Left renal pelvis (tissue), 4 donors: ENCODE measurements at places on chromosomes 13 and 19. TPM values are rescaled to one million over a fixed set of nuclear protein-coding genes. Genes with fewer than 3 reads are reported as not detected.

DNA sequence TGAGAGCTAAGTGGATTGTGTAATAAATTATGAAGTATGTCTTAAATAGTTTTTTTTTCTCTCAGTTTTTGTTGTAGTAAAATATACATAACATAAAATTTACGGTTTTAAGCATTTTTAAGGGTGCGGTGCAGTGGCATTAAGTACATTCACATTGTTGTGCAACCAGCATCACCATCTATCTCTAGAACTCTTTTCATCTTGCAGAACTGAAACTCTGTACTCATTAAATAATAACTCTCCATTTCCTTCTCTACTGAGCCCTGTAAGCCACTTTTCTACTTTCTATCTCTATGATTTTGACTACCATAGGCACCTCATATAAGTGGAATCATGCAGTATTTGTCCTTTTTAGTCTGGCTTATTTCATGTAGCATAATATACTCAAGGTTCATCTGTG is 87.1 kb downstream of the GJA3 start:
- no peak for DNase-seq

GRCh38 chr13:52712385-52712784 is 27.2 kb downstream of the CNMD start:
- DNase-seq: no peak

GRCh38 chr19:8302357-8302691 is 5.8 kb downstream of the CD320 start:
- DNase-seq: no peak

DNA sequence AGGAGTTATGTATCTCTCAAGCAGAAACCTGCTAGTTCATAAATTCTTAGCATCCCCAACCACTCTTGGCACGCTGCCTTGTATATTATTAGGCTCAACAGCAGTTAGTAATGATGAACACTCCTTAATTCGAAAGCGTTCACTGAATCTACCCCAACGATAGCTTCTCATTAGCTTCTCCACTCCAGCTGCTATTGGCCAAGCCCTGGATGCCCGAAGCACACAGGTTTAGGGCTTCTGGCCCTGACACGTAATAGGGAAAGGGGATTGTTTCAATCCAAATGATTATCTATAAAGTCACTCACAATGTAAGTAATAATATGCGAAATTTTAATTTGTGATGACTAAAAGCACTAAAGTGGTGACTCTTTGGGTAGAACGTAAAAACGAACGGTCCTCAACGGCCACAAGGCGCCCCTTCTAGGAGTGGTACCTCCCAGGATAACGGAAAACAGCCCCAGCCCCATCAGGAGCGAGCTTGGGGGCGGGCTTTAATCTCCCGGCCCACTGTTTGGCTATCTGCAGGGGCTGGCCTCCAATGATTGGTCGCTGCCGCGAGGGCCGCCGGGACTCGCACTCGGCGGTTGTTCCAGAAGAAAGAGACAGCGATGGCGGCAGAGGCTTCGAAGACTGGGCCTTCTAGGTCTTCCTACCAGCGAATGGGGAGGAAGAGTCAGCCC is at the start of gene RNF17:
RNF17 (plus strand) TSS at position 574 of the 680 bp plus-strand sequence; CDS start at position 609, 35 bp downstream.
- no peak for DNase-seq

Gene MIER2
- polyA plus RNA-seq: 26.7 TPM
